ENCODE measurements at places on chromosomes 3 and 15.

GRCh38 chr15:81073801-81074200 is 60.3 kb upstream of the CFAP161 start:
- DNase-seq, result no peak

GRCh38 chr3:117963858-117964257 is 1070.8 kb downstream of the IGSF11 start:
- no peak for DNase-seq

DNA sequence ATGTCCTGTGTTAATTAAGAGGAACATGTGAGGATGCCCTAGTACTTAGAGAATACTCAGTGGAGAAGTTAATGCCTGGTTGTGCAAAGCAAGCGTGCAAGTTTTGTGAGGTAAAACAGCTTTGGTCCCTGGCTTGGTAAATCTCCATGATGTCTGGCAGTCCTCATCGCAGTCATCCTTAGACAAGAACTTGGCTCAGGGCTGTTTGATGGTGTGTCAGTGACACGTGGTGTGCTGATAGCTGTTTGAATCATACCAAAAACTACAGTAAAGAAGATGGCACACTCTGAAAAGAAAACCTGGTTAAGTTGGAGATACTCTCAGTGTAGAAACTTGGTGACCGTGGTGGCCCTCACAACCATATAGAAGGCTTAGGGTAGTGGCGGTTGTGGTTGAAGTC is 361.7 kb downstream of the FEZF2 start:
- no peak for DNase-seq

DNA sequence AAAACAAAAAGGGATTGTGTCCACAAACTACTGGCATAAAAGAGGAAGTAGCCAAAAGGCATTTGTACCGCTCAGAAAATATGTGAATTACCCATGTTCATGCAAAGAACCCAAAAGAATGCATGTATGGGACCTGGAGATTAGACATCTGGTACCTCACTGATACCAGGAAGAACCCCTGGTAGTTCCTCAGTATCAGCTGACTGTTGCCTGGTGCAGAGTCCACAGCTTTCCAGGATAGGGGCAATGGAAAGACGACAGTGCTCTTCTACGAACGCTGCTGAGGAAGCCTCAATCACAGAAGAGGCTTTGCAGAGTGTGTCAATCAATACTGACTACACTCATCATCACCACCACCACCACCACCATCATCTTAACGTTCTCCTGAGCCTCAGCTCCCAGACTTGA is 63.3 kb downstream of the ATP8B4 start:
- no peak for DNase-seq

DNA sequence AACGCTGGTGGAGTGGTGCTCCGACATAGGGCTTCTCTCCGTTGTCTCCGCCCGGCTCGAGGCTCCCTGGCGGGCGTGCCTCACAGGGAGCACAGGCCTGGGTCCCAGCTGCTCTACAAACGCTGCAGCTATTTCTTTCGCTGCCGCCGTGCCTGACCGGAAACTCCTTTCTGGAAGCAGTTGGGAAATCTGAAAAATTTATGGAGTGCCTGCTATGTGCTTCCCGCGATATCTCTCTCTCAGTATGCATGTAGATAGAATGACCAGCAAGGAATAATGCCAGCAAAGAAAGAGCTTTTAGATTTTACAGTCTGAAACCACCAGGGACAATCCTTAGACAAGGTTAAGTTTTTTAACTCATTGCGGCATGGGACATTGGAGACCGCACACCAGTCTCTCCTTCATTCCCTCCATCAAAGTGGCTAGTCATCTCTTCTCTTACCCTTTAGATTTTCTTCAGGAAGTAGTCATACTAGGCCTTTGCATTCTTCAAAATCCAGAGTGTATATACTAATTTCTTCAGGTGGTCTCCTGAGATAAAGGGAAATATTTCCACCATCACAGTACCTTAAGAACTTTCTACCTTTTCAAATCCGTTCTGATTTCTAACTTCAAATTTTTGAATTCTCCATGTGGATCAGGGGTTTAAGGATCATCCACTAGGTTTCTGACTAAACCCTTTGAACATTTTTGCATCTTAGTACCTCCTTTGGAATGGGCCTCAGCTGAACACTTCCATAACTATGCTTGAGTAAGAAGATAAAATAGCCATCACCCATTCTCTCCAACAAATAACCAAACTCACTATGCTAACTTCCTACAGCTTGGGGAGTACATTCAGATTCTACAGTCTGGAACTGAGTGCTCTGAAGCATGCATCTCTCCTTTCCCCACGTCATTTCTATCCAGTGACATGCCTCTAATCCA is 1.1 kb upstream of the NPHP3 start:
- no peak for DNase-seq

DNA sequence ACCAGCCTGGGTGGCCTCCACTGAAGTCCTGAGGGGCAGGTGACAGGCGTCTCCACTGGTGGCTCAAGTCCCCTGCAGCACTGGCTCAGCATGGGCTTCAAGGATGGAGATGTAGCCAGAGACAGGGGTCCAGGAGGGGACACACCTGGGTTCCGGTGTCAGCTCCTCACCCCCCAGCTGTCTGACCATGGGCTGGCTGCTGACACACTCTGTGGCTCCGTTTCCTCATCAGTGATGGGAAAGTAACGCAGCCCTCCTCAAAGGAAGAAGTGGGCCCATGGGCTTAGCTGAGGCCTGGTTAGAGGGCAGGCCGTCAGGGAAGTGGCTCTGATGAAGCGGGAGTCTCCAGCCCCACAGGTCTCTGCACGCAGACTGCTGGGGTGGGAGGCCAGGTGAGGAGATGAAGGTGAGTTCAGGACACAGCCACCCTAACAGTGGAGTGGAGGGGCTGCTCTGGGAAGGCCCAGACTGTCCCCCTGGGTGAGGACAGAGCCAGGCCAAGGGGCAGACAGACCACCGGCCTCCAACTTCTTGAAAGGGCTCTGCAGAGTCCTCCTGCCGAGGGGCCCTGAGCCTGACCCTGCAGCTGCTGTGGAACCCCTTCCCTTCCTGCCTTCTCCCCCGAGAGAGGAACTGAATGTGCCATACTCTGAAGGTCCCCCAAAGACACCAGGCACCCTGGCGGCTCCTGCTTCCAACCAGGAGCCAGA is 24.0 kb downstream of the PSTPIP1 start:
- no peak for DNase-seq

GRCh38 chr3:99366663-99367429 is 271.5 kb upstream of the COL8A1 start:
- DNase-seq, result no peak

- DNase-seq, result no peak
These were observed 245.7 kb downstream of the ZIC1 start for GRCh38 chr3:147654827-147655226.

- no peak for DNase-seq
These were observed 165.2 kb downstream of the RORA start for GRCh38 chr15:61063875-61064320.
